ENCODE measurements at places on chromosomes 7 and 10.

GRCh38 chr10:79128923-79129305, 60.1 kb downstream of the ZMIZ1 start:
- no peak for DNase-seq

GRCh38 chr10:52525761-52526160, 211.7 kb downstream of the DKK1 start:
- no peak for DNase-seq

DNA sequence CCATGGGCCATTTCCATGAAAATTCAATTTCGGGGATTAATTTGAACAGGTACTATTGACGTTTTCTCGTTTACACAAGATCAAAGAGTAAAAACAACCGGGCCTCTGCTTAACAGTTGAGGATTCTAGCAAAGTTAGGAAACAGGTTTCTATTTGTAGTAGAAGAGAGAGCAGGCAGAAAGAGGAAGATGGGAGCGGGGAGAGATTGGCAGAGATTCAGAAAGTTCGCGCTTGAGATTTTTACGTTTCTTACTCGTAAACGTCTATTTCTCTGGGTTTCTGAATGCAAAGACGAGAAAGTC, 571 bp upstream of the VWC2 start:
- no peak for DNase-seq

GRCh38 chr7:96899108-96899507, 106.2 kb upstream of the DLX6 start:
- DNase-seq = no peak

DNA sequence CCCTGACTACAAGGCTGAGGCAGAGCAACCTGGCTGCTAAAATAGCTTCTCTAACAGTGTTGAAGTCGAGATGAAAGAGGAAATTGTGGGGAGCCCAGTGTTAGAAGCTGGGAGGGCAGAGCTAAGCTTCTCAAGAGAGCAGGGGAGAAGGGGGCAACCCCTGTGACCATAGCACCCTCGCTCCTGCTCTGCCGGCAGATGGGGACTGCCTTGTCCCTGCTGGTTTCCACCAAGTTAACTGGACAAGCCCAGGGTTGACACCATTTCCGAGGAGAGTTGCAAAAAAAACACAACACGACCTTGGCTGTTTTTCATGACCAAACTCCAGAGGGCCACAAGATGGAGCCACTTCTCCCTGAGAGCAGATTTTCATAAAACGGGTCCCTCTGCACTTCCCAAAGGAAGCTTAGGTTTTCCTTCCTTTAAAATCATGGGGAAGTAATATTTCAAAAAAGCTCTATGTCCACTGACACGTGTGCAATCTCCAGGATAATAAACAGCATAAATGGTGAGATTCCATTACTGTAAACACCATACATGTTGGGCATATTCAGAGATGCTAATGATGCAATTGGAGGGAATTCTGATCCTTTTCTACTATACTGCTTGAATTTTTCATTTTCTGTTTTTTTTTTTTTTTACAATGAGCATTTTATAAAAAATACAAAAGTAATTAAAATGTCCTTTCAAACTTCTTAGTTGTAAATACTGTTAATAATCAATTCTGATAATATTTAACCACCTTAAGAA, 140.4 kb downstream of the PIP4K2A start:
- no peak for DNase-seq

DNA sequence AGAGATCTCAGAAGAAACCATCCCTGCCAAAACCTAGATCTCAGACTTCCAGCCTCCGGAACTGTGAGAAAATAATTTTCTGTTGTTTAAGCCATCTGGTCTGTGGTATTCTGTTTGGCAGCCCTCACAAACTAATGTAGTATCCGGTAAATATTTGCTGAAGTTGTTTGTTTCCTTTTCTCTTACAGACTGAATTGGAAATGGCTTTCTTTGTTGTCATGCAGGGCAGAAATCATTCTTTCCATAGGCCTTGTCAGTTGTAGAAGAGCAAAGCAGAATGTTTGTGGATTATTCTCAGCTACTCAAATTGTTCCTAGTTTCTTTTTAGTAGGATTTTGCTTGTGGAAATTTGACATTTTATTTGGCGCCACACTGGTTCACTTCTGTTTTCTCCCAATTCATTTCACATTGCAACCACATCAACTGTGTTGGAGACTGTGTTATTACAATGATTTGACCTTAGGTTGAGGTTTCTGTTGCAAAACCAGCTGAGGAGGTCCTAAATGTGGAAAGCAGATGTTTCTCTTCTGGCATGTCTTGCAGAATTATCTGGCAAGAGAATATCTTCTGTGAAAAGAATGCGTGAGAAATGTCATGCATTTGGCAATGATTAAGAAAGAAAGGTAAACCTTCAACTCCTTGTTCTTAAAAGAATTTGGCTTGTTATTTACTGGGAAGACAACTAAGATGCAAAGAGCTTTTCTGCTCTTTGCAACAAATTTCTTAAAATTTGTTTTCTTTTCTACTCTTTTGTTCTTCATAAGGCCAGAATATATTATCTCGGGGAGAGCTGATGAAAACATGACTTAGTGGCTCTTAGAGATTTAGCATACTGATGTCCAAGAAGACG, 25.8 kb downstream of the ACTA2 start:
- no peak for DNase-seq
